ENCODE measurements at places on chromosomes 3 and 15.
A peak's percentile ranks its signal among the peaks of the same experiment; 100 is the strongest.

DNA sequence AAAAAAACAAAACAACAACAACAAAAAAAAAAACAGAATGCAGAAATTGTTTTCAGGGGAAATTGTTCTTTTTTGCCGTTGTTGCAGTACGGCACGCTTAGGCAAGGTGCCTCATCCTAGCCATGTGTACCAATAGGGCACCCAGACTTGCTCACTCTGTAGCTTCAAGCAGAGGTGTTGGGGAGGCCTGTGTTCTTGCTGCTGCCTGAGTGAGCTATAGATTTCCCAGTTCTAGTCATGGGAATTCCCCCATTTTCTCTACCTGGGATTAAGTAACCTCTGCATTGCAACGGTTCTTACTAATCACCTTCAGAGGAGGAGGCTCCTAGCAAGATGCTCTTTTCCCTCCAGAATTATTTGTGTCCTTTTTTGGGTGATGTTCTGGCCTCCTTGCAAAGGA is 12.9 kb upstream of the PARL start:
- no peak for DNase-seq

DNA sequence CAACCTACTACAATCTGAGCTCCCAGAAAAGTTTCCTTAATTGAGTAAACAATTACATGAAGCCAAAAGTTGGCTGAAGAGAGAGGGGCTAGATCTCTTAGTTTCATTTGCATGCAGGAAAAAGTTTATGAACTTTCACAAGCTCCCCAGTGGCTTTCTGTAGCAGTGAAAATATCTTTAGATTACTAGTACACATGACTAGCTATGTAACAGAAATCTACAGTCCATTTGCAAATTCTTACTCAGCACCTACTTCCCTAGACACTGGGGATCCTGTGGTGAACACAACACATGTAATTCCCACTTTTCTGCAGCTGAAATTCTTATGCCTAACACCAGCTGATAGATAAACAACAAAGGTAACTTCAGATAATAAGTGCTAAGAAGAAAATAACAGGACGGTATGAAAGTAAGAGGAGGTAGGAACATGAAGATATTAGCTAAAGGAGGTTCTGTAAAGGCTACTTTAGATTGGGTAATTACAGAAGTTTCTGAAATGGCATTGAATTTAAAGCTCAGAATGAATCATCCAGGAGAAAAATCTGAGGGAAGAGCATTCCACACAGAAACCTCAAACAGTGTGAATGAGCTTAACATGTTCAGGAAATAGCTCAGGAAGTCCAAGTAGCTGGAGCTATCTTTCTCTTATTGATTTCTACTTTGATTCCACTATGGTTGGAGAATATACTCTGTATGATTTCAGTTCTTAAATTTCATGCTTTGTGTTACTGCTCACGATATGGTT is 204.8 kb downstream of the MAGI1 start:
- DNase-seq = no peak

DNA sequence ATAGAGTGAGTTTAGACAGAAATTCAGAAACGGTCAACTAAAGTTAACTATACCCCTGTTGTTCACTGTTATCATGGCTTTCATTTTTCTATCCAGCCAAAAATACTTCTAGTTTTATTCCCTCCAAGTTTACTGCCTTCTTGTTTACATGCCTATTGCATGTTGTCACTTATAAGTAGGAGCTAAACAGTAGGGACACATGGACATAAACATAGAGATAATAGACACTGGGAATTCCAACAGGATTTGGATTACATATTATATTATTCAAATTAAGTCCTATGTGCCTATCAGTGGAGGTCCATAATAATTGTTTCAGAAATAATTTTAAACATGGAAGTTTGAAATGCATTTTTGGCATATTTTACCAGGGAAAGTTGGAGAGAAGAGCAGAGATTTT is 269.1 kb upstream of the ZNF717 start:
- DNase-seq = no peak

GRCh38 chr15:37135225-37135624 is 34.9 kb upstream of the MEIS2 start:
- DNase-seq = no peak

DNA sequence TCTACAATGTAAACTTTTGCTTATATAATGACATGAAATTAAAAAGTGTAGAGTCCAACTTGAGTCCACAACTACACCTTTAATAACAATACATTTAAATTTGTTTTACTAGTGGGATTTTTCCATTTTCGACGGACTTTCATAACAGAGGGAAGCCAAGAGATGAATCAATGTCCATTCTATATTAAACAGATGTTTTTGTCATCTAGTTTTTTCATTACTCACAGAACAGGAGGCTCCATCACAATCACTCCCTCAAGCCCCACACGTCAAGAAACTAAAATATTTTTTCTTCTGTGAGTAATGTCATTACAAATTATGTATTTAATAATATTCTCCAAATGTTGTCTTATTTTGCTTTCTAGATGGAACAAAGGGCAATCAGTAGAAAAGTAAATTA is 932.9 kb downstream of the ROBO1 start:
- DNase-seq = no peak

- no peak for DNase-seq
Measured at GRCh38 chr3:12159227-12159601, 502 bp upstream of the TIMP4 start.

DNA sequence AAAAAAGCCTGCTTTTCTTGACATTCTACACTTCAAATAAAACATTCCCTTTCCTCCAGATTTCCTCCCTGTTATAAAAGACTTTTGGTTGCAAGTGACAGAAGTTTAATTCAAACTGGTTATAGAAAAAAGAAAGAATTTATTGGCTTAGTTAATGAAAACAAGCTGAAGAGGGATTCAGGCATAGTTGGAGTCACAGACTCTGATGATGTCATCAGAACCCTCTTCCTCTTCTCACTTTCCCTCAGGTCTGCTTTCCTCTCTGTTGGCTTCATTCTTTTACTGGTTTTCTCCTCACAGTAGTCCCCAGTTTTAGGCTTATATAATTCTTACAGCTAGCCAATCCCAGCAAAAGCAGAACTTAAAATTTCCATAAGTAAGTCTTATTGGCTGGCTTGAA is 32.0 kb upstream of the MBNL1 start:
- DNase-seq = no peak

- no peak for DNase-seq
Measured at GRCh38 chr15:80597076-80597475, 98.0 kb upstream of the ABHD17C start.

GRCh38 chr3:130895690-130896488 is 2.0 kb downstream of the ATP2C1 start:
- no peak for DNase-seq

- no peak for DNase-seq
Measured at GRCh38 chr3:59257506-59257905, 207.7 kb upstream of the CFAP20DC start.

- no peak for DNase-seq
Measured at GRCh38 chr3:62134061-62134496, 239.3 kb downstream of the FEZF2 start.

GRCh38 chr3:189635339-189635738 is 4.2 kb downstream of the TP63 start:
- DNase-seq = no peak

- no peak for DNase-seq
Measured at GRCh38 chr3:26307787-26308186, 314.8 kb upstream of the LRRC3B start.

- DNase-seq = no peak
Measured at GRCh38 chr3:171401432-171401831, 58.8 kb downstream of the TNIK start.

- no peak for DNase-seq
Measured at GRCh38 chr15:57017024-57017423, 98.6 kb downstream of the TCF12 start.

GRCh38 chr15:72965671-72966070 is 86.6 kb upstream of the NEO1 start:
- DNase-seq = no peak

GRCh38 chr3:192833177-192833890 is 84.3 kb downstream of the MB21D2 start:
- DNase-seq = peak; percentile 27

DNA sequence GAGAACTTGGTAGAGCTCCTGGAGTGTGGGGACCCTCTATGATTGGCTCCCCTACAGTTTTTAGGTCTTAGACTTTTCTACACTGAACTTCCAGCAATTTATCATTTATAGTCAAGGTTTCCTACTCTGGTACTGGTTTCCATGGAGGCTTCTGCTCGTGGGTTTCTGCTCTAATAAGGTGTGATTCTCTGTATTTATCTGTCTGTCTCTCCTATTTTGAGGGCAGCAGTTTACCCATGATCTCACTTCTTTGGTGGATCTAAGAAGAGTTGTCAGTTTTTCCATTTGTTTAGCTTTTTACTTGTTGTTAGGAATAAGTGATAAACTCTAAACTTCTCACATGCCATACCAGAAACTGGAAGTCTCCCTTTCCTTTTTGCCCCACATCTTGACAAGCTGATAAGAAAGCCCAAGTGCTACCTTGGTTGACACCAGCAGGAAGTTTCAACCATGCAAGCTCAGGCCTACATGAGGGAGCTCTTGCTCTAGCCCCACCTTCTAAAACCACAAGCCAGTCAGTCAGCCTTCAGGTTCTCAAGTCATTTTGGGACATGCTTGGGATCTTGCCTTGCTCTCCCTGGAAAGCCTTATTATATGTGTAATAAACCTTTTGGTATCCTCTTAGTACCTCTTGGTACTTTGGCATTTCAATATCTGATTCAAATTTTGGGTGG is 10.0 kb downstream of the TIMMDC1 start:
- DNase-seq = no peak

GRCh38 chr3:181691901-181692300 is 19.8 kb upstream of the SOX2 start:
- no peak for DNase-seq

GRCh38 chr3:58487140-58487886 is 4.6 kb upstream of the KCTD6 start:
- no peak for DNase-seq

DNA sequence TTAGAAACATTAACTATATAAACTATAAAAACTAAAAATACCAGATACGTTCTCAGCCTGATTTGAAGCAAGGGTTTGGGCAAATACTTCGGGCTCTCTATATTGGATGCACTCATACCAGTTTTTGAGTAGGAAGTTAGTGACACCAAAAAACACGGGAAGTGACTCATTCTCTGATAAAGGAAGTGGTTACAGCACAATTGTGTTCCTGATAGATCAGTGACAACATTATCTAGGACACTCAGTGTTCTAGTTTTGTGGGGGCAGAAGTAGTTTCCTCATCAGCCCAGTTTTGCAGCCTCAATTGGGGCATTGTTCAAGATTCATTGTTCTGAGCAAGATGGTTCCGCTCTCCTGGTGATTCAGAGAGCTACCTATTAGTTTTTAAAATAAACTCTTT is 469.6 kb upstream of the DPPA4 start:
- no peak for DNase-seq

- DNase-seq = no peak
Measured at GRCh38 chr3:16993227-16993626, 108.5 kb downstream of the PLCL2 start.

- DNase-seq = no peak
Measured at GRCh38 chr15:51224428-51224827, 114.0 kb downstream of the CYP19A1 start.

GRCh38 chr15:74278207-74278606 is 42.1 kb downstream of the CCDC33 start:
- DNase-seq = no peak

GRCh38 chr3:159608311-159608710 is 380.3 kb upstream of the IL12A start:
- DNase-seq = no peak

GRCh38 chr3:197804511-197804910 is 13.5 kb downstream of the LRCH3 start:
- no peak for DNase-seq
